ENCODE measurements at places on chromosomes 5 and 9.

DNA sequence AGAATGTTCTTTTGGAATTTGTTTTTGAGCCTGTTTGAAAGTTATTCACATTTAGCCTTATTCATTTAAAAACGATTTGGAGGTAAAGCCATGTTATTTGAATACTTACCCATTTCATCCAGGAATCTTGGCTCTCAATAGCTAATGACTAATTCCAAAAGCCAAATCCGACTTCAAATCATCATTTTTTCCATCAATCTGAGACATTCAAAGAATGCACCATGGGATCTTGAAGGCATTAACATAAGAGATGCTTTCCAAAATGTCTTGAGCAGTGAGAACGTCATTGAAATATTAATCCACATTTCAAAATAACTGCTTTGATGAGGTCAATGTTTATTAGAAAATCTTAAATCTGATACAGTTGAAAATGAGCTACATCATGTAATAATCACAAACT lies 617.0 kb upstream of the RORB start:
- DNase-seq: no peak

DNA sequence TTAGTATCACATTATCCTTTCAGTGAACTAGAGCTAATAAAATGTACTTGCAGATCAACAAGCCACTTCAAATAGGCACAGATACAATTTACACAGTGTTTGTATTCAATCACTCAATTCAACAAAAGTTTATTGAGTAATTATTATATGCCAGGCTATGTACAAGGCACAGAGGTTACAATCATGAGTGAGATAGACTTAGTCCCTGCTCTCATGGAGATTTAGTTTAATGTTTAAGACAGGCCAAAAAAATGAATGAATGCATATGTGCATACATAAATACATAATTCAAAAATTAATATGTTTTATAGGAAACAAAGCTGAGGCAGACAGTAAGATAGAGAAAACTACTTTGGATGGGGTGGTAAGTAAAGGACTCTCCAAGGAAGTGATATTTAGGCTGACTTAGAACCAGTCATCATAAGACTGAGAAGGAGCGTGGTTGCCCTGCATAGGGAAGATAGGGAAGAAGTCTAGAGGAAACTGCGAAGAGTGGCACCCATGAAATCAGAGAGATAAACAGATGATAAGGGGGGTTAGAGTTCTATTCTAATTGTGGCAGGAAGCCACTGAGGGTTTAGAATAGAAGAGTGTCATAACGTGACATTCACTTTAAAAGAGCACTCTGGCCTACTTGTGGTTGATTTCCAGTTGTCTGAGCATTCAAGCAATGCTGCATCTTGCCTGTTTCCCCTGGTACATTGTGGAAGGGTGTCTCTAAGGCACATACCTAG lies 49.7 kb upstream of the GRAMD2B start:
- DNase-seq: no peak

DNA sequence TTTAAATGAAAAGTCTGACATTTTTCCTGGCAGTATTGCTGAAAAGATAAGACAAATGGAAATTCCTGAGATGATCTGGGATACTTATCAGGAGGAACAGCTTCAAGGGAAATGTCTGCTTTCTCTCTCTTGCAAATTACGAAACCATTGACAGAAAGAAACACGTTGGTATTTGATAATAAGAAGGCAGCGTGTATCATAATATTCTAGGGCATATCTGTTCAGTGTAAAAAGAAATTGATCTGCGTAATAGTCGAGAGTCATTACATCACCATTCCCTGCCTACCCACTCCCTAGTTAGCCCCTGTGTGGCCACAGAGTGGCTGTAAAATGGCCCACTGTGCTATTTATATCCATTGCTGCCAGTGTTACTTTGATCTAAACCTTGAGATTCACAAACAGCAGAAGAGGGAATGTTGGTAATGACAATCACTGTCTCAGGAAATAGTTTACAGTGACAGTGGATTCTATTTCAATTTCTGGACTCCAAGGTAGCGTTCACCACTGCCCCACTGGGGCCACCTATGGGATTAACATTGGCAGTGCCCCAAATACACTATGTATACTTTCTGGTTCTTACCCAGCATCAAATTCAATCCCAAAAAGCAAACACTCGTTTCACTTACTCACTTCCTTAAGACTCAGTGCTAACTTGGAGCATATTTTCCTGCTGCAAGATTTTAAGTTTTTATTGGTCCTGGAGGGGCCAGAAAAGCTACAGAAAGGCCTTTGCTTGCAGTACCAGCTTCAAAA lies 133.4 kb upstream of the GAS1 start:
- no peak for DNase-seq

DNA sequence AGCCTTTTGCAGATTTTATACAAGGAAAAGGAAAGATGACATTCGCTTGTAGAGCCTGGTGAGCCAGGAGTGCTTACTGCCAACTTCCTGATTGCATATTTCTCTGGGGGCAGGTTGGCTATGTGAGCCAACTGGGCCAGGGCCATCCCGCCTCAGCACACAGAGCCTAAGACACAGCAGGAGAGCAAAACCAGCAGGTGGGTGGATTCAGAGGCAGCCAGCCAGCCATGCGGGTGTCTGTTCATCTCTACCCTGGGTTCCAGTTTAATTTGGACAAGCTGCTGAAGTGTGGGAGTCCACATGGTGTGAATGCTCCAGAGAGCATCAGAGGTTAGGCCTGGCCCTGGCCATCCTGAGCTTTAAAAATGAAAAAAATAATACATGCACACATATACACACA lies 291.4 kb downstream of the ARHGEF28 start:
- no peak for DNase-seq

GRCh38 chr9:2576631-2577030 lies 45.0 kb upstream of the VLDLR start:
- no peak for DNase-seq

- DNase-seq: no peak
Observed at GRCh38 chr5:4480528-4481349, 659.4 kb upstream of the ADAMTS16 start.

DNA sequence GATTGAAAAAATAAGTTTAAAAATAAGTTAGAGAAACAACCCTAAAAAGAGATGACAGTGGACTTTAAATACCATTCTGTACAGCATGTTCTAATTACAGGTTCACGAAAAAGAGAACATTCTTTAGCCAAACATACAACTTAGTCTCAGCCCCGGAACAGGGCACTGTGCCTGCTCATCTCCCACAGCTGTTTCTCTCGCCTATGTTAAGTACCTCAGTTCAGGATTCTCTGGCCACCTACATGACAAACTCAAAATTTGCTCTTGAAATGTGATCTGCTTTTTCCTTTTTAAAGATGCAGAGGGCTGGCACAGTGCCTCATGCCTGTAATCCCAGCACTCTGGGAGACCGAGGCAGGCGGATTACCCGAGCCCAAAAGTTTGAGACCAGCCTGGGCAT lies 52.3 kb downstream of the MYO10 start:
- DNase-seq: no peak

- no peak for DNase-seq
Observed at GRCh38 chr9:80560976-80561375, 989.2 kb downstream of the TLE4 start.

GRCh38 chr9:5375091-5375490 lies 35.4 kb upstream of the RLN1 start:
- peak; percentile 32 for DNase-seq

GRCh38 chr9:71816916-71817451 lies 48.7 kb upstream of the CEMIP2 start:
- no peak for DNase-seq

GRCh38 chr9:75023846-75024245 lies 4.2 kb downstream of the CARNMT1 start:
- DNase-seq: no peak

DNA sequence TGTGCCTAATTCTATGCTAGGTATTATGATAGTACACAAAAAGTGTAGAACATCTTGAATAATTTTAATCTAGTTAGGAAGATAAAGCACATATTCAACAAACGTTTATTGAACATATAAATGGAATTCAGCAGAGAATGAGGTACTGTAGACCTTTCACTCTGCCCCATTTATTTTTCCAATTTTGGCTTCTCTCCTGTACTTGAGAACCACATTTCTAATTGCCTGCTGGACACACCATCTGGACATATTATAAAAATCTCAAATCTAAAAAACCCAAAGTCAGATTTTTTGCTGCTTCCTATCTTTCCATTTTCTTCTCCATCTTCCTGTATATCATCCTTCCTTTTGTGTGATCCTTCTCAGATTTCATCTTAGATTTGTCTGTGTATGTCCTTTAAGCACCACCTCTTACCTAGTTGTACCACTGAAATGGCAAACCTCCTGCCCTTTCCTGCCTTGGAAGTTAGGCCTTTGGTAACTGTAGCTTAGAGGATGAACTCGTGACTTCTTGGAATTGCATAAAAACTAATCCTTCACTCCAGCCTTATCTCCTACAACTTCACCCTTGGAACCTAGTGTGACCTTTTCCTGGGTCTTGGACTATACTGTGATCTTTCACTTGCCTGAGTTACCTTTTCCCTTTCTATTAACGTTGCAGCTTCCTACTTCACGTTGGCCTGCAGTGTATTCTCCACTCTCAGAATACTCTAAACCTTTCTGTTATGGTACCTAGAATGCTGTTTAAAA lies 8.8 kb downstream of the SLC26A2 start:
- DNase-seq: no peak

GRCh38 chr5:51018423-51018822 lies 352.0 kb downstream of the PARP8 start:
- DNase-seq: no peak

DNA sequence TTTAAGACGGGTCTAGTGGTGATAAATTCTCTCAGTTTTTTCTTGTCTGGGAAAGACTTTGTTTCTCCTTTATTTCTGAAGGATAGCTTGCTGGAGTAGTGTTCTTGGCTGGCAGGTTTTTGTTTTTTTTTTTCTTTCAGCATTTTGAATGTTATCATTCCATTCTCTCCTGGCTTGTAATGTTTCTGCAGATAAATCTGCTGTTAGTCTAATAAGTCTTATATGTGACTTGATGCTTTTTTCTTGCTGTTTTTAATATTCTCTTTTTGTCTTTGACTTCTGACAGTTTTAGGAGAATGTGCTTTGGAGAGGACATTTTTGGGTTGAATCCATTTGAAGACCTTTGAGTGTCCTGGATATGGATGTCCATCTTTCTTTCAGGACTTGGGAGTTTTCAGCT lies 16.0 kb downstream of the HSD17B4 start:
- no peak for DNase-seq

DNA sequence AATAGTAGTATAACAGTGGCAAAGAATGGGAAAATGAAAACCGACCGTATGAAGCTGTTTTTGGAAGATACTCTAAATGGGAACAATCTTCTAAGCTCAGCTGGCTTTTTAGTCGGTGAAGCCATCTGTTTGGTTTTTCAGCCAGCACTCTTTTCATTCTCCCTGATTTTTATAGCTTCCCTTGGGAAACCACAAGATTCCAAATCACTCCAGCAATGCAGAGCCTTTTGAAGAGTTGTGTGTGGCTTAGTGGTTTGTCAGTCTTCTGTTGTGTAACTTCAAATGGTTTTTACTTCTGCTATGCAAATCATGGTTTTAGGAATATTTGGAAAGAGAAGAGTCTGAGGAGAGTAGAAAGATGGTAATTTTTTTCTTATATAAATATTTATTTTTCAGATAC lies 180.7 kb downstream of the KDM4C start:
- DNase-seq: no peak

DNA sequence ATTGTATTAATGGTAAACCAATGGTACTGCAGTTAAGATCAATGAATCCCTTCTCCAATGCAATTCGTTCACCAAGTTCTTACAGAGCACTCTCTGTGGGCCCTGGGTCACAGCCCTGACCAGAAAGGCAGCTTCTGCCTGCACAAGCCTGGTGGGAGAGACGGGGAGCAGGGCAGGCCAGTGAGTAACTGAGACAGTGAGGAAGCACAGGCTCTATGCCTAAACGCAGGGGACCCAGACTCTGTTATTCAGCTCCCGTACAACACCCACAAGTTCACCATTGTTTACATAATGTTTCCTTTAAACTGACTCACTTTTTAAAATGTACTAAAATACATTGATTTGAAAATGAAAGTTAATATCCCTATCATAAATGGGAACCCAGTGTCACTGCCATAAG lies 40.5 kb upstream of the CTSL start:
- no peak for DNase-seq

DNA sequence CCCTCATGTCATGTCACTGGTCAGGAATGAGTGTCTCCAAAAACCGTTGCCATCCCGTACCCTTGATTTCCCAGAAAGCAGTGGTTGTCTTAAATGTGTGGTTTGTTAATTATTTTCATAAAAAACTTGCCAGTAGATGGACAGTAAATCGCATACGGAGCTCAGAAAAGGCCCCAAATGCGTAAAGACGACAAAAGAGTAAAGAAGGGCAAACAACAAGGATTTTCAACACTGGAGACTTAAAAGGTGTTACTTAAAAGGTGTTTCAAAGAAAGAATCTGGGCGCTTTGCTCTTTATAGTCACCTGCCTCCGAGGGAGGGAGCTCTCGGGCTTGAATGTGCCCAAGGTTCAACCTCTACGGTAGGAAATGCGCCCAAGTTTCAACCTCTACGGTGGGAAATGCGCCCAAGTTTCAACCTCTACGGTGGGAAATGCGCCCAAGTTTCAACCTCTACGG lies 734 bp downstream of the KIF27 start:
- no peak for DNase-seq
